ENCODE measurements at places on chromosomes 6 and 20.

- DNase-seq = no peak
Measured at GRCh38 chr6:1761477-1761877, 151.8 kb downstream of the FOXC1 start.

GRCh38 chr20:51661609-51662178 lies 106.5 kb downstream of the ATP9A start:
- DNase-seq = peak; percentile 57

DNA sequence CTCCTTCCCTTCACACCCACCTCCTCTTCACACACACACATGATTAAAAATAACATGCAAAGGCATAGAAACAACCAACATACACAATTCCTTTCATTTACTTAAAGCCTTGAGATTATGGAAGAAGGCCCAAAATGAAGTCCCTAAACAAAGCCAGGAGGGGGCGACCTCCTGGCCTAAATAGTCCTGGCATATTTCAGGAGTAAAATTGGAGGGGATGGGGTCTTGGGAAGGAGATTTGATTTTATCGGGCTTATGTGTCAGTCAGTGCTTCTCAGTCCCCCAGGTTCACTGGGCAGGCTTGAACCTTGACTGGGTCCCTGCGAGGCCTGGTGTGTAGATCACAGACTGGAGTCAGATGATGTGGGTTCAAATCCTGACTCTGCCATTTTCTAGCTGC lies 266.4 kb downstream of the SAMD5 start:
- DNase-seq = no peak

DNA sequence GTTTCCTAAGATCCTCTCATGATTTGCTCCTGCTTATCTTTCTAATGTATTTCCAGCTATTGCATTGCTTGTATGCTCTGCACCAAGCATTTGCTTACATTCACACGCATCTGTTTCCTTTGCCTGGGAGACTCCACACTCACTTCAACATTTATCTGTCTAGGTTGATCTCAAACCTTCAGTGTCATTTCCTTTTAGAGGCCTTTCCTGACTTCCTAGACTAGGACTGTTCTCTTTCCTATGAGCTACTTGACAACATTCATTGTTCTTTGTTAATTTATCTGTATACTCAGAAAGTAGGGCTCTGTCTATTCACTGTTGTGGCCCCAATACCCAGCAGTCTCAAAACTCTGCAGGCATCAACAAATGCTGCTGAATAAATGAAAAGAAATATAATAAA lies 84.4 kb downstream of the WASF1 start:
- DNase-seq = no peak

DNA sequence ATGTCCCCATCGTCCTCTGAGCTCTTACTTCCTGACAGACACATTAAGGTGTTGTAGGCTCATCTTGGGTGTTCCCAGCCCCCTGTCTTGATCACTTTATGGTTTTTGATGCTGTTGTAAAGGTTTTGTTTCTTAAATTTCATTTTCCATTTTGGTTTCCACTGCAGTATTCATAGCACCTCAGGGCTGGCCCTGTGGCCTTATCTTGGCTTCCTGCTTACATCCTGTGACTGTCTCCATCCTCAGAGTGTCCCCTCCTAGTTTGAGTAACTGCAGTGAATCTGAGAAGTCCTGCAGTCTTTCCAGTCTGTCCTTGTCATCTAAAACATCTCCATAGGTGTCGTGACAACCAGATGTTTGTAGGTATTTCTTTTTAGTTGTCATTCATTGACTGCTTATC lies 50.9 kb downstream of the JARID2 start:
- peak; percentile 54 for DNase-seq

Data from activated naive CD8-positive, alpha-beta T cell treated with anti-CD3 and anti-CD28 coated beads for 36 hours (primary cell).